ENCODE measurements at places on chromosomes 1 and 21.

GRCh38 chr1:112957133-112957812, 1.3 kb upstream of the SLC16A1 start:
- DNase-seq = peak; percentile 40

DNA sequence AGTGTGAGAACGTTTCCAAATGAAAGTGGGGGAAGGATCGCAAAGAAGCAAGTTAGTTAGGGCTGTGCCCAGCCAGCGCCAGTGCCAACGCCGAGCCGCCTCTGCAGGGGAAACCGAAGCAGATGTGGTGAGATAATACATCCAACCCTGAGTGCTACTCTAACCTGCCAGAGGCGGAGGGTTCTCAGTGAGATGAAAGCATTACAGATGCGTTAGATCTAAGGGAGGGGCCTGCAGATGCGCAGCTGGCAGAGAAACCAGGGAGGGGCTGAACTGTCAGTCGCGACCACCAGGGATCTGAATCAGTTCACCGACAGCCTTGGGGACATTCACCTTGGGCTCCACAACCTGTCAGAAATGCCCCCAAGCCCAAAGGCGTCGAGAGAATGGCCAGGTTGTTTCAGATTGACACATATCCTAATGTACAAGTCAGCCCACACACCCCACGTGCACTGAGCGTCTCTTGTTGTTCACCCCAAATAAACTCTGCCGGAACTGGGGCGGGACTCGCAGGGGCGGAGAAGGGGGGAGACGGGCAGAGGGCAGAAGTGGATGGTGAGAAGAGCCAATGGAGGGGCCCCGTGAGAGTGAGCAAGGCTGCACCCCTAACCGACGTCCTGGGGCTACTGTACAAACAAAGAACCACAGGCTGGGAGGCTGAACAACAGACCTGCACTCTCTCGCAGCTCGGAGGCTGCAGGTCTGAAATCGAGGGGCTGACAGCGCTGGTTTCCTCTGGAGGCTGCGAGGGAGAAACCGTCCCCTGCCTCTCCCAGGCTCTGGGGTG, 8.7 kb upstream of the UMODL1 start:
- peak; percentile 71 for DNase-seq

DNA sequence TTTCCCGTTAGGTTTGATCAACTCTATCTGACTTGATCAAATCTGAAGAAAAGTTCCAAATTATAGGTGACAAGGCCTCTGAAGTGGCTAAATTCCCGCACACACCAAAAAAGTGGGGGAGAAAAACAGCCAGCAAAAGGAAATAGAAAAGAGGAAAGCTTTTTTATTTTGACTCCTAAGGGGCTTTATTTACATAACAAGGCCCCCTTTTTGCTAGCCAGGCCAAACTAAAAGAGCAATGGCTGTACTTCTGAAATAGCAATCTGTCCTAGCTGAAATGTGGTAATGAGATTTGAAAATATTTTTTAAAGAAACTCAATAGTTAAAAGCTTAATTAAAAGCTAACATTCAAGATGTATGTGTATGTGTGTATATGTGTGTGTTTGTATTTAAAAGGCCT, 311.5 kb upstream of the POGK start:
- no peak for DNase-seq

GRCh38 chr1:85275701-85276214, 674 bp downstream of the BCL10 start:
- DNase-seq = peak; percentile 27

DNA sequence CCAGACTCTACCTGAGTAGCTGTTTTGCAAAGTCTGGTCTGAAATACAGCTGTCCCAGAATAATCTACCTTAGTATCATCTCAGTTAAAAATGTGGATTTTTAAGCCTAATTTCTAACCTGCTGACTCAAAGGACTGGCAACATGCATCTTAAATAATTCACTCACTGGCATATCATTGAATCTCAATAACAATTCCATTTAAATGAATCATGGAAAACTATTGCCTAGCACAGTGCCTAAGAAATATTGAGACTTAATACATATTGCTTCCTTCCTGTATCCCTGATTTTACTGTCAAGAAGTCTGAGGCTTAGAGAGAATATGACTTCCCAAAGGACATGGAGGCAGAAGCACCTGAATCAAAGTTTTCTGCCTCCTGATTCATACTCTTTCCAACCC, 3.1 kb downstream of the CCDC190 start:
- no peak for DNase-seq

GRCh38 chr1:209755926-209756614, at the start of gene TRAF3IP3:
Gene TRAF3IP3 (plus strand): TSS chr1:209756053. CDS start chr1:209760040, 3,987 bp downstream.
- peak; percentile 70 for DNase-seq

- DNase-seq = no peak
Observed at GRCh38 chr1:180234369-180235076, 4.5 kb downstream of the LHX4 start.

DNA sequence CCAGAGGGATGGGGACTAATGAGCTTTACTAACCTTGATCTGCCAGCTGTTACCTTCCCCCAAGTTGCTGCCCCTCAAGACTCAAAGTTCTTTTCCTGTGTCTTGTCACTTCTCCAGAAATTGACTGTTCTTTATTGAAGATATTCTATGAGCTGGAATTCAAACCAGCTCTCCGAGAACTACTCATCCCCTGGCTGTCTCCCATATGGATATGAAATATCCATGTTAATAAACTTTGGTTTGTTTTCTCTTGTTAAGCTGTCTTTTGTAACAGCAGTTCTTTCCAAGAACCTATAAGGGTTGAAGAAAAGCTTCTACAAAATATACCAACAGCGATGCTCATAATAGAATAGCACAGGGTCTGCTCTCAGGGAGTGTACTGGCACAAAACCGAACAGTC, 77.0 kb downstream of the CAMK2N1 start:
- no peak for DNase-seq

- no peak for DNase-seq
Observed at GRCh38 chr1:207282058-207282457, 39.4 kb upstream of the CD55 start.

GRCh38 chr21:39176271-39176709, 7.0 kb downstream of the PSMG1 start:
- no peak for DNase-seq

- no peak for DNase-seq
Observed at GRCh38 chr1:170618421-170618820, 45.5 kb upstream of the PRRX1 start.

DNA sequence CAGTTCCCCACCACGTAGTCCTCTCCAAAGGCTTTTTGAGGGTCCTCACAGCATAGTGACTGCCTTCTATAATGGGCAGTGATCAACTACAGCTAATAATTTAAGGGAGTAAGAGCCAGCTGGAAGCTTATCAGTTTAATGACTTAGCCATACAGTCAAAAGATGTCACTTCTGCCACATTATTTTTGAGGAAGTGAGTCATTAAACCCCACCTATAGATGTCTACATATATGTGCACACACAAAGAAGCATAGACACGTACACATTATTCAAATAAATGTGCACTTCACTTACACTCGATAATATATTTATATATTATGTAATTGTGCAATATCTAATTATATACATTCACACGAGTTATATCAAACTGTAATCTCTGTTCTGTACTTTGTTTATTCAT, 1704.7 kb downstream of the KCNT2 start:
- DNase-seq = no peak

DNA sequence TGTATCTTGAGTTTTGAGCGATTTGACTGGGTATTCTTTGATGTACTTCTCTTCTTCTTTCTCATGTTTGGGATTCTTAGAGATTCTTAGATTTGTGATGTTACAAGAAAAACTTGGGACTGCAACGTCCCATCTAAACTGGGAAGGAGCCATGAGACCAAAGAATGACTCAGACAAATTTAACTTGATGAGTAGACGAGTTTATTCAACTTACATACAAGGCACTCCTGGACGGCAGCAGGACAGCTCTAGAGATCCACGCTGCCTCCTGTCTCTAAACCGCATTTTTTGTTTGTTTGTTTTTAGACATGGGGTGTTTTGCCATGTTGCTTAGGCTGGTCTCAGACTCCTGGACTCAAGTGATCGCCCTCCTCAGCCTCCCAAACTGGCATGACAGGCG, 137.1 kb downstream of the PIK3R3 start:
- no peak for DNase-seq

DNA sequence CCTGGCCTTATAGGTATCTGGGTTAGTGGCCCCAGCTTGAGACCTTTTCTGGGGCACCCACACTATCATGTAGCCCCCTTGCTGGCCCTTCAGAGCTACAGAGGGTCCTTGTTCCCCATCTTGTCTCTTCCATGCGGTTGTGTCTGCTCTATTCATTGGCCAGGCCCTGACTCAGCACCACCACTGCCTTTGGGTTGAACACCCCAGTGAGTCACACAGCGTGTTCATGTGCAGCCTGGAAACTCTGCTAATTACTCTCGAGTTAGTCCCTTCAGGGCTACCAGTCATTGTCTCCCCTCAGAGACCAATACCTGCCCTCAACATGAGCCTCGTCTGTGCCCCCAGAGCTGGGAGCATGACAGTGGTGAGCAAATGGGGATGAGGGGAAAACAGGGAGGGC, 28.2 kb upstream of the IKBKE start:
- no peak for DNase-seq

GRCh38 chr1:226287587-226287986, 21.4 kb downstream of the LIN9 start:
- no peak for DNase-seq

DNA sequence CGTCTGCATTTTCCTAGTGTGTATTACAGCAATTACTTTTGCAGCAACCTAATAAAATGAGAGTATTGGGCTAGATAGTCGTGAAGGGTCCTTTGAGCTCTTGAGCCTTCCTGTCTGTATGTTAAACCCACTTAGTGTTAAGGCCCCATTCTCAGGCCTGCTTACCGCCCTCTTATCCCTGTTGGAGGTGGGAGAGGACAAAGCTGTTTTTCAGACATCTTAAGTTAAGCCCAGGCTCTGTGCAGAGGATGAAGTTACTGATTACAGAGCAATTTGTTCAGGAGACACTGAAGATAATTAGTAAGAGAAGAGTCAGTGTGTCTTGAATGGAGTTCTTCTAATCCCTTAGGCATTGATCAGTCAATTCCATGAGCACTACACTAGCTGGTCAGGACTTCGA, 114.6 kb downstream of the UCK2 start:
- no peak for DNase-seq

DNA sequence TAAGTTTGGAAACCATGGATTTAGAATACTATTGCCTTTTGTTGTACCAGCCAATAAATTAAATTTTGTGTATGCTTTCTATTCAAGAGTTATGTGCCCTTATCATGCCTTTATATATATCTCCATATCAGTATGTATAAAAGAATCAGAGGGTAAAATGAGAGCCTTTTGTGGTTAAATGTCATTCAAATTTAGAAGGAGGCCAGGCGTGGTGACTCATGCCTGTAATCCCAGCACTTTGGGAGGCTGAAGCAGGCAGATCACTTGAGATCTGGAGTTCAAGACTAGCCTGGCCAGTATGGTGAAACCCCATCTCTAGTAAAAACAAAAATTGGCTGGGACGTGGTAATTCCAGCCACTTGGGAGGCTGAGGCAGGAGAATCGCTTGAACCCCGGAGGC, 88.9 kb downstream of the XPR1 start:
- no peak for DNase-seq

GRCh38 chr1:169696273-169697100, 14.9 kb downstream of the SELL start:
- DNase-seq = no peak

- DNase-seq = no peak
Observed at GRCh38 chr1:3940081-3940753, 40.1 kb upstream of the C1orf174 start.

GRCh38 chr1:196977278-196977677, at the start of gene CFHR5:
Gene CFHR5 (plus strand): TSS chr1:196977556. CDS start chr1:196977665, 109 bp downstream.
- DNase-seq = no peak

GRCh38 chr1:183723571-183723970, 70.5 kb upstream of the APOBEC4 start:
- no peak for DNase-seq

DNA sequence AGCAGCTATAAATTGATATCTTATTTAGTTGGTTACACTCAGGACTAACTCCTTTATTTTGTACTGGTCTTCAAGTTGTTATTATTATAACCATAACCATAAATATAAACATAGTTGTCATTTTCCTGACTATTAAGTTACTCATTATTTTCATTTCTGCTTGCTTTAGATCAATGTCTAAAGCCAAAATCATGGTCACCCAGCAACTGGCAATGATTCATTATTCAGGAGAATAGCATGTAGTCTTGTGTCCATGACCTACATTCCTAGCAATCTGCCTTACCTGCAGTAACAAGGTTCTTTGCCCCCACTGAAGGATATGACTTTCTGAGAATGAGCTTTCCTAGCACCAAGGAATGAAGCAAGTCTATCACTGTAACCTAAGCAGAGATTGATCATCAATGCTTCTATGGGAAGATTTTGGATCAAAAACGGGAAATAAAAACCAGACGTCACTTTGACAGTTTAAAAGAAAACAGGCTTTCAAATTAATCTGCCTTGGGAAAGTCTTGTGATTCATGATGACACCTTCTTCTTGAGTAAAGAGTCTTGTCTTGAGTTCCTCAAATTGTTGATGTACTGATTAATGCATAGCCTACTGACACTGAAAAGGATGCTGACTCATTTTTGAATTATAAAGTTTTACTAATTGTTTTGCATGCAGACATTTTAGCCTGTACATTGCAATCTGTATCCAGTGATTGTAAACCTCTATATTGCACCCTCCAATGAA, 203.3 kb upstream of the IVNS1ABP start:
- DNase-seq = no peak

DNA sequence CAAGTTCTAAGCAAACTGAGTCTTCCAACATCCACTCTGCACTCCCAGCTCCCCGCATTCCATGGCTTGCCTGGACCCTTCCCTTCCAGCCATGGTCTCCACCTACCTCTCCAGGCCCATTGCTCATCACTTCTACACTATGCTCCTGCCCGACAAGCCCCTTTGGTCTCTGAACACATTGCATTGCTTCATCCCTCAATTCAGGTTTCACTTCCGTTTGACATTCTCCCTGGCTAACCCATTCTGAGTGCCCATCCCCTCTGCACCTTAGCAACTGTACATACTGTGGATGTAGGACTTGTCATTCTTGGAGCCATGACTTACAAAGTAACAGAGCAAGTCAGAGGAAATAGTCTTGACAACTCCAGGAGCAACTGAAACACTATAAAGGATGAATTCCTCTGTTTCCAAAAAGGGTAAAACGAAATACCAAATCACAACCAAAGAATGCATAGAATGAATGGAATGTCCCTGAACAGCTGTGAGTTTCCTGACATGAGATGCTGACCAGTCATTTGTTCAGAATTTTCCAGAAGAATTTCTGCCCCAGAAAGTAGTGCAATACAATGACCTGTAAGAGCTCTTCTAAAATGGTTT, 66.7 kb downstream of the KCNJ6 start:
- DNase-seq = no peak

DNA sequence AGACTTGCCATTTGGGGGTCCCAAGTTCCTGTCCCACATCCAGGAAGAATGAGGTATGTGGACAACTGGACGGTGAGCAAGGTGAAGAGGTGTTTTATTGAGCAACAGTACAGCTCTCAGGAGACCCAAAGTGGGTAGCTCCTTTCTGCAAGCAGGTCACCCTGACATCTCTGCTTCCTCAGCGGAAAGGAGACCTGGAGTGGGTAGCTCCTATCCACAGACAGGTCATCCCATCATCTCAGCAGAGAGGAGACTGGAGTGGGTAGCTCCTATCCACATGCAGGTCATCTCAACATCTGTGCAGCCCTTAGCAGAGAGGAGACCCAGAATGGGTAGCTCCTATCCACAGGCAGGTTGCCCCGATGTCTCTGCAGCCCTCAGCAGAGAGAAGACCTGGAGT, 13.8 kb upstream of the FNBP1L start:
- no peak for DNase-seq

- DNase-seq = peak; percentile 74
Observed at GRCh38 chr1:3618881-3619671, 5.7 kb upstream of the TPRG1L start.

GRCh38 chr21:36913247-36914169, 53.0 kb downstream of the HLCS start:
- DNase-seq = no peak

Data from activated naive CD4-positive, alpha-beta T cell treated with anti-CD3 and anti-CD28 coated beads, Interleukin-2, amount 50 U/mL, for 16 hours (primary cell).